GM18507 (cell line): ENCODE measurements at places on chromosomes 13 and 19.

- no peak for DNase-seq
Observed at GRCh38 chr13:97616385-97616784, 182.4 kb downstream of the RAP2A start.

DNA sequence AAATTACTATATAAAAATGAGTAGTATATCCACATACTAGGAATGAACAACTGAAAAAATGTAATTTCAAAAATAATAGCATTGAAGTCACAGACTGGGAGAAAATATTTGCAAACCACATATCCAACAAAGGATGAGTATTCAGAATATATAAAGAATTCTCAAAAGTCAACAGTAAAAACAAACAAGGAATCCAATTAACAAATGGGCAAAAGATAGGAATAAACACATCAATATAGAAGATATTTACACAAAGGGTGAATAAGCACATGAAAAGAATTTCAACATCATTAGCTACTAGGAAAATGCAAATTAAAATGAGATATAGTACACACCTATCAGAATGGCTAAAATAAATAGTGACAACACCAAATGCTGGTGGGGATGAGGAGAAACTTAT lies 37.0 kb downstream of the MYCBP2 start:
- DNase-seq: no peak

- DNase-seq: no peak
Observed at GRCh38 chr19:48867746-48868113, 687 bp downstream of the PLEKHA4 start.

DNA sequence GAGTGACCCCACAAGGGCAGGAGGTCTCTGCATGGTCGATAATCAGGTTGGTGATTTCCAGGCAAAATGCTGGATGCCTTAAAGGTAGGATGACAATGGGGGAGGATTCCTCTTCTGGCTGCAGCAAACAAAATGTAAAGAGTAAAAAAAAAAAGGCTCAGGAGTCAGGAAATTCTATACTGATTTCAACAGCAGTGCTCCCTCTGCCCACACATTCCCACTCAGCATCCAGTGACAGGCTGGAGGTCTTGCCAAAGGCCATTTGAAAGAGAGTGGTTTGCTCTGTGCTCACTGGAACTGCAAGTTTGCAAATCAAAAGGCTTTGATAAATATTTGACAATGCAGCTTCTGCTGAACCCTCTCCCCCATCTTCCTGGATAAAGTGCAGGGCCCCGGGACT lies 135.4 kb downstream of the TNFRSF19 start:
- DNase-seq: no peak

- DNase-seq: no peak
Observed at GRCh38 chr19:19062454-19063182, 1.2 kb upstream of the SLC25A42 start.

- no peak for DNase-seq
Observed at GRCh38 chr13:48318377-48318811, 14.8 kb downstream of the RB1 start.

DNA sequence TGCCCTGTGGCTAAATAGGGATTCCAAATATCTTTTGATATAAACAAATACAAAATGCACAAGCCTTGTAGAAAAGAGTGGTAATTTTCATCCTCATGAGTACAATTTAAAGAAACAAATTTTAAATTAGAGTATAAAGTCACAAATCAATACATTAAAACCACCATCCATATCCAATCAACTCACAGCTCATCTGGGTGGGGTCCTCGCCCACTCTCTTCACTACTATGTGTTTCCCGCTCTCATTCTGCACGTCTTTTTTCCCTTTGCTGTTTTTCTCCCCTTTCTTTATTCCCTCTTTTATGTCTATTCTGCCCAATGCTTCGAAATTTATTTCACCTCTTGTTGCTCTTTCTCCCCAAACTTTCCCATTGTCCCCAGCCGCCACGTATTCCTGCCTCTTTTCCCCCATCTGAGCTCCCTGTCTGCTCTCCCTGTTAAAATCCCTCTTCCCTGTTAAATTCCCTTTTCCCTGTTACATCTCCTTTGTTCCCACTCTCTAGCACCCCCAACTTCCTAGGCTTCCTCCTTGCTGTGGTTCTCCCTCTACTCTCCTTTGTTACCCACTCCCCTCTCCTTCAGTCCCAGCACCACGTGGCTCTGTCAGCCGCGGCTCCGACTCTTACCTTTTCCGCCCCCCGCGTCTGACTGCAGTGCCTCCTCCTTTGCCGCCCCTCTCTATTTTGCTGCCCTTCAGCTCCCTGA lies 1.3 kb downstream of the ZNF616 start:
- DNase-seq: no peak

GRCh38 chr19:31804668-31805067 lies 455.4 kb upstream of the TSHZ3 start:
- DNase-seq: no peak

GRCh38 chr13:73465617-73465971 lies 406.8 kb downstream of the KLF5 start:
- no peak for DNase-seq

- DNase-seq: no peak
Observed at GRCh38 chr13:95221971-95222732, 79.1 kb downstream of the ABCC4 start.

- DNase-seq: no peak
Observed at GRCh38 chr13:94427313-94427953, 52.0 kb downstream of the DCT start.

- no peak for DNase-seq
Observed at GRCh38 chr13:45508776-45509175, 44.0 kb downstream of the COG3 start.

GRCh38 chr13:72397265-72397664 lies 330.2 kb downstream of the MZT1 start:
- no peak for DNase-seq

DNA sequence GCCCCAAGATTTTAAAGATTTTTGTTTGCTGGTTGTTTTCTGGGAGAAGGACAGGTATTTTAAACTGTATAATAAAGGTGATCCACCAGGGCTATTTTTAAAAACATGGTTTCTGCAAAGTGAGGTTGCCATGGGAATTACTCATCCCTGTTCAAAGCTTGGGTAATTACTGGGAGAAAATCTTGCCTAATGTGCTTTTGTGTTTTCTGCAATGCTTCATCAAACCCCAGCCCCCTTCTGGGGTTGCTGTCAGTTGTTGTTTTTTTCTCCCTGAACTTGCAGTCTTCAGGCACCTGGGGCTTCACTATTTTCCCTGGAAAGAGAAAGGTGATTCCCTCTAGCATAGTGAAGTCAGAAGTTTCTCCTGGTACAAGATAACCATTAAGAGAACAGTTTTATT lies 277.2 kb downstream of the NALCN start:
- DNase-seq: no peak

- no peak for DNase-seq
Observed at GRCh38 chr13:110280985-110281688, 25.8 kb downstream of the COL4A1 start.

DNA sequence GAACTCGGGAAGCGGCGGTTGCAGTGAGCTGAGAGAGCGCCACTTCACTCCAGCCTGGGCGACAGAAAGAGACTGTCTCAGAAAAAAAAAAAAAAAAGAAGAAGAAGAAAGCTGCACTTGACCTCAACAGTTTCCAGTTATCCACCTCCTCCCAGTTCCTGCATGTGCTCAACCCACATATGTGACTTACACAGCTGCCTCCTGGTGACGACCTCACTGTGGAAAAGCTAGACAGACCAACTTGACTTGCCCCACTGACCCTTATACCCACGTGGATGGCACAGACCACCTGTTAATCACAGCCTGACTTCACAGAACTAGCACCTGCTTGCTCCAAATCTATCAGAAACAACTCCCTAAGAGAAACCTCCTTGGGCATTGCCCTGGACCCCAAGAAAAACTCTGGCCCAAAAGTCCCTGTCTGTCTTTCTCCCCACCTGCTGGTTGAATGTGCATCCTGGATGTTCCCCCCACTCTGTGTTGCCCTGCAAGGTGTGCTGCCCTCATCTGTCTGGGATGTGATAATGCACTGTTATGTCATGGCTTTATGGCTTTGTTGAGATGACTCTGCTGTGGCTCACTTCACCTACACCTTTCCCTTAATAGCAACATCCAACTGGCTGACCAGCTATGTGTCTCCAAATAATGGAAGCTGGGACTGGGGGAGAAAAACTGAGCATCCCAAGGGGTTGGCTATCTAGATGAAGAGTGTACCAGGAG lies 2.8 kb downstream of the ZNF20 start:
- no peak for DNase-seq
